ENCODE measurements at places on chromosomes 11 and 22.

DNA sequence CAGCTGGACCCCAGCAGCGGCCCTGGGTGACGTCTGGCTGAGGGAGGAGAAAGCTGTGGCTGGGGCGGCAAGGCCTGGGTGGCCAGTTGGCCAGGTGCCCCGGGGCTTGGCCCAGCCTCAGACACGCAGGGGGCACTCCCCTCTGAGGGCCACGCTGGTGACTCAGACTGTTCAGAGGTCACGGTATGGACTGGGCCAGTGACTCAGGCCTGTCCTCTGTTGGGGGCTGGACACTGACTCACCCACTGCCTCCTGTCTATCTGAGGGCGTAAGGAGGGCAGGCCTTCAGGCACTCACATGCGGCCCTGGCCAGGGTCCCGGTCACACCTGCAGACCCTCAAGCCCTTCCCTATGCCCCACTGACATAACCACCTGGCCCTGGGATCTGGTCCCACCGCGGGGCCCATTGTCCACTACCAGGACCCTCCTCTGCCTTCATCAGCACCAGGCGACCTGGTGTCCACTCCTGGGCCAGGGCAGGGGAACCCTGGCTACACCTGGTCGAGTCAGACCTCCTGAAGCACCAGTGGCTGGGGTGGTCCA, 3.7 kb upstream of the MUC5AC start:
- DNase-seq = no peak

DNA sequence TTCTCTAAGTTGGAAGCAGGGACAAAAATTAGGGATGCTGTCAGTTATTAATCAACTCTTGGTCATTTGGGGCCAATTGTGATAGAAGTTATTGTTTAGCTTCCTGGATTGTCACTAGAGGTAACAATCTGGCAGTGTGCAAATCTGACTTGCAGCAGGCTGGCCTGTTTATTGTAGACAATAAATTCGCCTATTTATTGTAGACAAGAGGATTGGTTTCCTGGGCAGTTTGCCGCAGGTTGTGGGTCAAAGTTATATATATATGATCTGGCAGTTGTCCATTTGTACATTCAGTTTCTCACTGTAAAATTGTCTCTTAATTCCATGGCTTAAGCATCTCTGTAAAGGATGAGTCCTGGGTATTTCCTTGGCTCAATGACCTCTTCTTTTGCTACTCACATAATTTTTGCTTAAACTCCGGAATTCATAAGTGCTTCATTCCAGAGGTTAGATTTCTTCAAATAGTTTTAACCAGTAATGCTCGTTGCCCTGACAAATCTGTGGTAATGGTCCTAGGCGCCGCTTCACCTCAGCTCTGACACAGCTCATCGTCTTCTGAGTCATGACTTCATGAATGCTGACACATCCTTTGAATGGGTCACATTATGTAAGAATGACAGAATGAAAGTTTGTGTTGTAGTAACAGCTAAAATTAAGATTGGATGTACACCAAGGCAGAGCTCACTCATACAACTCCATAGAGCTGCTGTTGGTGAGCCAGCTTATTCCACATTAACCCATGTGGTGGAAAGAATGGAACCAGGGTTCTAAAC, 7.8 kb upstream of the MMP3 start:
- no peak for DNase-seq

DNA sequence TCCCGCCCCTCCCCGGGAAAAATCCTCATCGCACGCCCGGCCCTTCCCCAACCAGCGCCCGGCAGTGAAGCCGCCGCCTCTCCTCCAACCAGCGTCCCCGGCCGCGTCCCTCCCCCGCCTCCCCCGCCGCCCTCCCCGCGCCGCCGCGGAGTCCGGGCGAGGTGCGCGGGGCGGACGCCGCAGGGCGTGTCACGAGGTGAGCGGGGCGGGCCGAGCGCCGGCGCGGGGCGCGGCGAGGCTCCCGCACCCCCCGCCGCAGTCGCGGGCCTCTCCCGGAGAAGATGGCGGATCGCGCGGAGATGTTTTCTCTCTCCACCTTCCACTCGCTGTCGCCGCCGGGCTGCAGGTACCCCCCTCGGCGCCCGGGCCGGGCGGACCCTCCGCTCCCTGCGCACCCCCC, at the start of gene MAPK8IP2:
Gene MAPK8IP2, plus strand, starts transcription at position 256 of the 400 bp plus-strand sequence. Its CDS starts 26 bp downstream, at position 282.
- no peak for DNase-seq

- no peak for DNase-seq
Measured at GRCh38 chr11:67355794-67356386, 2.5 kb upstream of the POLD4 start.

GRCh38 chr22:37560608-37561211, 430 bp downstream of the CDC42EP1 start:
- no peak for DNase-seq

DNA sequence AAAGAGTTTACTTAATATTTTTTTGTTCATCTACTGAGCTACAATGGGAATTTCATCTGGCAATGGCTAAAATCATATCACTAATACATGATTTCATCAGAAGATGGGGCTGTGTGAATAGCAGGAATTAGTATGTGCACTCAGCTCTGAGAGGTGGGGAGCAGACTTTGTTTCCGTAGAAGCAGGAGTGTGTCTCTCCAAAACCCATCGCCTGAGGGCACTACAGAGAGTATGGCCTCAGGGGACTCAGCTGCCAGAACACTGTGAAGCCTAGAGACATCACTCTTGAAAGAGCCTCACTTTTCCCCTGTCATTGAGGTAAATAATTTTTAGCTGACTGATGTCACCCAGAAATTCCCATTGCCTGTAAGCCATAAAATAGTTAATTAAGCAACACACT, 261.4 kb upstream of the ISX start:
- no peak for DNase-seq

GRCh38 chr11:2977113-2977512, 15.0 kb downstream of the NAP1L4 start:
- DNase-seq = no peak

- DNase-seq = no peak
Measured at GRCh38 chr22:50175921-50176849, 5.7 kb downstream of the PANX2 start.

GRCh38 chr11:62647609-62648005, 1.2 kb upstream of the GANAB start:
- DNase-seq = no peak

DNA sequence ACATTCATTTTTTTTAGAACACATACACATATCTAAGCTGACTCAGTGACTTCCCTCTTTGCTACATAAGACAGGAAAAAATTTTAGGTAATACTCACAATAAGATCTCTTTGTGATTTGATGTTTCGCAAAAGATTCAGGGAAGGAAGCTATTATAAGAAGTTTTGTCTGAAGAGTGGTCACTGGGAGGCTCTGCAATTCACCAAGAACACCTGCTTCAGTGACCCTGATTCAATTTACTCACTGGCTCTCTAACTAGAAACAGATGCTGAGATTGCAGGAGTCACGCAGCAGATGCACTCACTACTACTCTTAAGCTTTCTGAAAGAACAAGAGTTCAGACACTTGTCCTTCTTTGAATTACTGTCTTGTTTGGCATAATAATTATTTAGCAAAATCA, 193.6 kb upstream of the DDI1 start:
- no peak for DNase-seq

DNA sequence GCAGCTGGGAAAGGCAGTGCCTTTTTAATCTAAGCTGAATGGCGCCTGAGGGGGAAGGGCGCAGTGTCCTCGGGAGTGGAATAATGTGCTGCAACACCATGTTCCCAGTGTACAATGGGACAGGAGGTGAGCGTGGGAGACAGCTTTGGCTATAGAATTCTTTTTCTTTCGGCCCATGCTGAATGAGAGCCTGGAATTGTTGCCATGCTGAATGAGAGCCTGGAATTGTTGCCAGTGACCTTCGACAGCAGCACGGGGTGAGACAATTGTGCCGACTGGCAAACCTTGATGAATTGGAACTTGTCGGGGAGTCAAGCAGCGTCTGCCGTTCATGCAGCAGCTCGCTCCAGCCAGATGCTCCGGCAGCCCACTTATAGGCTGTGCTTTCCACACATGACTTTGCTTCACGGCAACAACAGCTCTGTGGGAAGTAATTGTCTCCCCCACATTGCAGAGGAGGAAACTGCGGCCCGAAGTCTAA, 141.4 kb upstream of the E2F8 start:
- no peak for DNase-seq

GRCh38 chr11:6623391-6624363, 4.5 kb upstream of the TPP1 start:
- DNase-seq = no peak

- DNase-seq = no peak
Measured at GRCh38 chr11:579830-580601, 3.7 kb downstream of the PHRF1 start.

- DNase-seq = no peak
Measured at GRCh38 chr11:124479561-124479960, 34.1 kb upstream of the OR8B8 start.

GRCh38 chr11:117641008-117641915, 155.8 kb downstream of the DSCAML1 start:
- DNase-seq = no peak

- no peak for DNase-seq
Measured at GRCh38 chr11:131888230-131888855, 517.9 kb downstream of the NTM start.

DNA sequence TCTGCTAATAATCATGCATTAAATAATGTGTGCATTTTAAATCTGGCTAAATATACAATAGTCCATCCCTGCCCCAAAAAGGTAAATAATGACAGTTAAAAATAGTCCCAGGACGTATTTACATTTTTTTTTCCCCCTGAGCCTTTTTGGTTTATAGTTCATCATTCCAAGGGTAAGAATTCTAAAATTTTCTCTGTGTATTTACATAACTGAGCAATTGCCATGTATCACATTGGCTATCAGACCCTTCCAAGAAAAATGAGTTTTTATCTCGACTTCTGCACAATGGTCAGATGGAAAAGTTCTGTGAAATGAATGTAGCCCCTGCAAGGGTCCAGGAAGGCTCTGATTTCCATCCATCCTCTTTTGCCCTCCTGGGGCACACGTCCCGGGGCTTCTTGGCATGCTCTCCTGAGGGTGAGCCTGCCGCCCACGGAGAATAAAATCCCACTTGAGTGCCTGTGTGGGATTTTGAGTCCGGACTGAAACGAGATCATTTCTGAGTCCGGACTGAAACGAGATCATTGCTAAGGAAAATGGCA, 94.1 kb upstream of the ANO1 start:
- no peak for DNase-seq

GRCh38 chr11:29119116-29119515, 897.7 kb downstream of the KCNA4 start:
- no peak for DNase-seq

DNA sequence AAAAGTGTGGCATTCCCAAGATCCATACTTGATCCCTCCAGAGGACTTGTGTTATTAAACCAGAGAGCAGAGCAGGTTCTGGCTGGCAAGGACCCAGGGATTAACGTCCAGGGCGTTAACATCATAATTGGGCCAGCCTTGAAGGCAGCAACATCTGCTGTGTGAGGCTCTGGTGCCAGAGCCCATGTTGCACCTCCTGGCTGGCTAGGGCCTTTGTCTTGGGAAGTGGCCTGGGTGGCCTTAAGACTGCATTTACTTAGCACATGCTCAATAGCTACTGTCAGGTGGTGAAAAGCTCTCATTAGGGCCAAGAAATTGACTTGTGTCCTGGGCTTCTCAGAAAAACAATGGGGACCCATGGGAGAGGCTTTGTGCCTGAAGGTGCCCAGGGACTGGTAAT, 66.6 kb downstream of the CACNG2 start:
- DNase-seq = no peak

DNA sequence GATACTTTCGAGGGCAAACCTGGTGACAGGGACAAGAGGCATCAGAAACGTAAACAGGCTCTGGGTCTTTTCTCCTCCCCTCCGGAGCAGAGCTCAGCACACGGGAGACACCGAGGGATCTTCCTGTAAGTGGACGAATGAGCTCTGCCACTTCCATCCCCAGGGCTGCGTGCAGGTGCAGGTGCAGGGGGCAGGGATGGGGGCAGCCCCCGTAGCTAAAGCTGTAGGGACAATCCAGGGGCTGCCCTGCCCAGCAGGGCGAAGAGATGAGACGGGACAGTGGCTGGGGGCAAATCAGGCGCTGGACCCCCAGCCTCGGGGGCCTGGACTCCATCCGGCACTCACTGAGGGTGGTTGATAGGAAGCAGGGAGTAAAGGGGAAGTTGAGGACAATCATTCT, 505.4 kb downstream of the BRD1 start:
- DNase-seq = no peak

- DNase-seq = no peak
Measured at GRCh38 chr22:36330127-36330526, 57.6 kb downstream of the MYH9 start.

DNA sequence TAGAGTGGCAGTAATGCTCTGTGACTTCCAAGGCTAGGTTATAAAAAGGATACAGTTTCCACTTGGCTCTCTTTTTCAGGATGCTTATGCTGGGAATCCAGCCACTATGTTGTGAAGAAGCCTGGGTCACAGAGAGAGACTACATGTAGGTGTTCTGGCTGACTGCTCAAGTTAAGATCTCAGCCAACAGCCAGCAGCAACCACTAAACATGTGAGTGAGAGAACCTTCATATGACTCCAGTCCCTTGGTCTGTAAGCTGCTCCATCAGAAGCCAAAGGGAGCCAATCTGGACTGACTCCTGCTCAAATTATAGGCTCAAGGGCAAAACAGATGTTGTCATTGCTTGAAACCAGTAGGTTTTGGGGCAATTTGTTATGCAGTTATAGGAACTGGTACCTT, 162.7 kb downstream of the MAML2 start:
- no peak for DNase-seq

GRCh38 chr11:74948546-74948897, 369 bp downstream of the XRRA1 start:
- DNase-seq = no peak

GRCh38 chr11:111307472-111308108, 9.2 kb downstream of the POU2AF3 start:
- DNase-seq = no peak

GRCh38 chr22:22687638-22688500, 43.5 kb downstream of the GGTLC2 start:
- DNase-seq = no peak

DNA sequence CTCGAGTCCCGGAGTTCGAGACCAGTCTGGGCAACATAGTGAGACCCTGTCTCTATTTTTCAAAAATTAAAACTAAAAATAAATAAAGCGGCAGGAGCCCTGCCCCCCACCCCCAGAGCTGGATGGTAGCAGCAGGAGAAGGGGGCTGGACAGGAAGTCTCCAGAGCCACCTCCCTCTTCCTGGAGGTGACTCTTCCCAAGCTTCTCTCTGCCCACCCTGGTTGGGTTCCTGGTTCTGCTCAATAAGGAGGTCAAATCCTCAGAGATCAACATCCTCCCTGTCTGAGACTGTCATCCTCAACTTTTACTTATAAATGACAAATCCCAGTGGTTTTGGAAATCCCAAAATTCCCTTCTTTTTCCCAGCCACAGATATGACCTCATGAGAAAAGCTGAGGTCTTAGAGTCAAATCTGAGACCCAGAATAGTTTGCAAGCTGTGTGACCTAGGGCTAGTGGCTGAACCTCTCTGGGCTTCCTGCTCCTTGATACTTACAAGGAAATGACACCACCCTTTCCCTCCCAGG, 987 bp downstream of the C1QTNF6 start:
- no peak for DNase-seq
